ENCODE measurements at places on chromosomes 7 and 10.
A peak's percentile ranks its signal among the peaks of the same experiment; 100 is the strongest.

GRCh38 chr7:27189295-27189996, 4.4 kb upstream of the HOXA11 start:
- no peak for DNase-seq

- DNase-seq, result no peak
Observed at GRCh38 chr10:95214369-95214768, 20.3 kb downstream of the ACSM6 start.

DNA sequence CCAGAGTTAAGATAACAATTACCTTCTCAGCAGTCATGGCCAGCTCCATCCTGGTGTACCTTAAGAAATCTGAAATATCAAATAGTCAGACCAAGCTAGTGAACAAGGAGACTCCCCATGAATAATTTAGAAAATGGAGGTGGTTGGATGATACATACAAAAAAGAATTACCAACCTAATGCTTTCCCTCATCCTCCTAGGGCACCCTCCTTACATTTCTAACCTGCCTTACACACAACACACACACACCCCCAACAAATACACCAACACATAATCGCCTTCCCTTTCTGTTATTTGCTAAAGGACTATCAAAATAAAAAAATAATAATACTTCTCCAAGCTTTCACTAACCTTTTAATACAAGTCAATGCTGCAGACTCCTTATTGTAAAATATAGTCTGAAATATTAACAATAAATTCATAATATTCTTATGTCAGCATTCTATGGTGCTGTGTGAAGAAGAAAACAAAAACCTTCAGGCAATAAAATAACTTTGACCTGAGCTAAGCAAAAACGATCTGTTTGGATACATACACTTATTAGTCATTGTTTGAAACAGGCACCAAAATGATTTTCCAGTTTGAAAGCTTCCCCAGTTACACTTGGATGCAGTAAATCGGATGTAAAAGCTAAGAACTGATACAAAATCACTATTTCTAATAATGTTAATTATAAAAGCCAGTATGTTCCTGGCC, 3.4 kb downstream of the TWIST1 start:
- DNase-seq, result no peak

DNA sequence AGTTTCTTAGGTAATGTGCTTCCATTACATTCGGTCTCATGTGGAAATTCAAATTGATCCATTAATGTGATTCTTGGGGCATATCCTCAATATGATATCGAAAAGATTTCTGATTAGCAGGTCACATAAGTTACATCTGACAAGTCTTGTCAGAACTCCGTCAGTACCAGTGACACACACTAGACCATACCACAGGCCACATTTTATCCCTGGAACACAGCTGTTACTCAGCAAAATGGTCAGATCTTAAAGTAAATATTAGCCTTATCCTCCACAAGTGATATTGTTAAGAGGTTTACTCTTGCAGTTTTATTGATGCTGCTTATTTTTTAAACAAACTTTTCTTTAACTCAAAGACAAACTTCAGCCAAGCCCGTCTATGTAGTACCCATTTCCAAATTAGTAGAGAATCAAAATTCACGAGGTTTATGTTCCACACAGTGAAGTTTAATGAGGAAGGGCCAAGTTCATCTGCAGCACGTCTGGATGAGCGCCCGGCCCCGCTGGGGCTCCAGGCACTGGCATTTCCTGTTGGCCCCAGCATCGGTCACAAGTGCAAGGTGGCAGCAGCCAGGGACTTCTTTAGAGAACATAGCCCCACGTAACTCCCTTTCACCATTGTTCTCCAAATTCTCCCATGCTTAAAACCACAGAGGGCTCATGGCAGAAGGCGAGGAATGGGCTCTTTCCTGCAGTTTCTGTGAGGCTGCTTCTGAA, 132.2 kb downstream of the VIPR2 start:
- no peak for DNase-seq

GRCh38 chr7:114548081-114548980, 133.7 kb downstream of the FOXP2 start:
- DNase-seq, result peak; percentile 21

GRCh38 chr7:100640517-100641440, 573 bp downstream of the TFR2 start:
- DNase-seq, result no peak

DNA sequence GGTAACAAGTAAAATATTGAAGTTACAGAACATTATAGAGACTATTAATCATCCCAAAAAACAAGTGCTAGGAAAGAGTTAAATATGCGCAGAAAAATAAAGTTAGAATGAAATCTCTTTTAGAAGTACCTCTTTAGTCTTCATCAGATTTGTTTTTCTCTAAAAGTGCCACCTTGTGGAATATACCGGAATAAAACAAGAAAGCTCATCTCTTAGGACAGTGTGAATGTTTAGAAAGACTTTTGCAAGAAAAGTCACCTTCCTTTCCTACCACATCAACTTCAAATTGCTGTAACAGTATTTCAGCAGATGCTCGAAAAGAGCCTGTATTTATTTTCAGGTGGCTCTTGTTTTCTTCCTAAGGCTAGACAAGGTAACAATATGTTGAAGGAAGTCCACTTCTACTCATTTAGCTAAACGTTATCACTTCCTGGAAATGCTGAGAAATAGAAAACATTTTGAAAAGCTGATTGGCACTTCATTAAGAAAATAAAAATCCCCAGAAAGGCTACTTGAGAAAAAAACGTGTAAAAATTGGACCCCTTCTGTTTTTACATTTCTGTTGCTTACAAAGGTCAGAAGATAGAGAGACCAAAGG, 19.8 kb upstream of the FAM133B start:
- no peak for DNase-seq

- no peak for DNase-seq
Observed at GRCh38 chr7:42407021-42407710, 170.2 kb upstream of the GLI3 start.

- DNase-seq, result no peak
Observed at GRCh38 chr10:90935581-90936275, 14.8 kb upstream of the ANKRD1 start.

- DNase-seq, result peak; percentile 89
Observed at GRCh38 chr7:84412161-84412969, 217.8 kb upstream of the SEMA3A start.

DNA sequence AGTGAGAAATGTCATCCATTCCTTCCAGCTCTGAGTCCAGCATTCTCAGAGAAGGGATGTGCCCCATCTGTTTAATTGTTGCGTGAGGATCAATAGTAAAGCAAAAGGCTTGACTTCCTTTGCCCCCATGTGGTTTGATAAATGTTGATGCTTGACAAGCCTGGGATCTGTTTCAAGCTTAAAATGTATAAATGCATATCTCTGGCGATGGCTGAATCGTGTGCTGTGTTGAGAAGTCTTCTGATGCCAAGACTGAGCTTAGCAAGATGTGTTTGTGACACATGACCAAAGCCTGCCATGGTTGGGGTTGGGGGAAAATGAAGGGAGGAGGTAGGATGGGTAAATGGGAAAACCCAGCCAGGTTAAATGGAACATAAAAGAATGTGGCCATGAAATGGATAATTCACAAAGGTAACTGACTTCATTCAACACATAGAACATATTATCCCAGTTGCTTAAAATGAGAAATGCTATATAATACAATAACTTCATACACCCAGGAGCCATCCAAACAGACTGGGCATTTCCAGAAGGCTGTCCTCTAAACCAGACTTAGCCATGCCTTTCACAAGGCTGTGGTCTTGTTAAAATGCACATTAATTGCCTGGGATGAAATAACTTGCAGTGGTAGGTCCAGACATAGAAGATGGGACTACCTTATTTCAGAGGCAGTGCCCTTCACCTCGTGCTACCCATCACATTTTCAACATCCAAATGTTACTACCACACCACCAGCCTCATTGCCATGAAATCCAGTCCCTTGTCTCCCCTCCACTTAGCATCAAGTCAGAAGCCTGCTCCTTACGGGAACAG, 147.3 kb upstream of the PDE1C start:
- DNase-seq, result no peak

GRCh38 chr7:98745722-98746318, 124.0 kb downstream of the TMEM130 start:
- peak; percentile 45 for DNase-seq

DNA sequence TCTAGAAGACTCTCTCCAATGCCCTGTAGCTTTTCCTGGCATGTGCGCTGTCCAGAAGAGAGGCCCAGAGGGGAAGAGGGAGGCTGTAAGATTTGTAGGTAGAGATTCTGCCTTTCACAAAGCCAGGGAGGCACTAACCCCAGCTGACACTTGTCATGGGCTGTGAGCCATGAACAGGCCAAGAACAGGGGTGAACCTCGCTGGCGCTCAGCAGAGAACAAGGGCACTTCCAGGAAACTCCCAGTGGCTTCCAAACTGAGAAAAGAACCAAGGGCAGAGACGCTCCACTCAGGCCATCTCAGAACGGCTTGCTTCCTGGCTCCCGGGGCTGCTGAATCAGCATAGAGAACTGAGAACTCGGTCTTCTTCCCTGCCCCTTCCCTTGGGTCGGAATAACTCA, 257.8 kb upstream of the ZNF32 start:
- DNase-seq, result no peak
